ENCODE measurements at places on chromosomes 1 and 21.

GRCh38 chr1:59266180-59266926 is 30.5 kb upstream of the FGGY start:
- DNase-seq: peak; percentile 64

- no peak for DNase-seq
Measured at GRCh38 chr1:96388421-96389310, 332.9 kb upstream of the PTBP2 start.

DNA sequence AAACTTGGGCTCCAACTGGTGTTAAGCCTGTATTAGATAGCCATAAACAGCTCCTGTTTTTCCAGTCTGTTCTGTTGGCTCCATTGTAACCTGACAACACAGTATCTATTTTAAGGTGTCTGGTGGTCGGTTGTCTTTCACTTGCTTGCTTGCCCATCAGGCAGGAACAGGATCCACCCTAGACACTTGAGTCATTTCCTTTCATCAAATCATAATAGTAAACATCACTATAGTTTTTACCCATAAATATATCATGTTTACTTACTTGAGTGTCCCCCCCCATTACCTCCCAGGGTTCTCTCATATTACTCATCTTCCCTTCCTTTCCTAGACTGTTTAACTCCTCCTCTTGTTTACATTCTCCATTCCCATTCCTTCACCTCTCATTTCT is 2.9 kb downstream of the DDI2 start:
- no peak for DNase-seq

- no peak for DNase-seq
Measured at GRCh38 chr1:183571678-183572268, 18.5 kb downstream of the NCF2 start.

- no peak for DNase-seq
Measured at GRCh38 chr1:10736634-10737586, 59.5 kb downstream of the CASZ1 start.
